ENCODE measurements at places on chromosomes 4 and X. TPM values are rescaled to one million over a fixed set of nuclear protein-coding genes. Genes with fewer than 3 reads are reported as not detected.

Gene NOP14
- total RNA-seq, result 56.3 TPM

Gene ARMCX4
- total RNA-seq, result 4.6 TPM

Gene ASB12
- 0.18 TPM for total RNA-seq

Gene FHIP1A
- total RNA-seq, result 0.04 TPM

Gene CXCL3
- total RNA-seq, result not detected

Gene ATP1B4
- not detected for total RNA-seq

Gene VCX3B
- not detected for total RNA-seq

GRCh38 chrX:15947648-15948317 is 93.2 kb upstream of the AP1S2 start:
- H3K27ac ChIP-seq, result no peak overlapping the region
- no peak overlapping the region for H3K4me3 ChIP-seq
- H3K4me1 ChIP-seq, result peaks cover 6% of the 10 kb centered on the region

GRCh38 chr4:122827879-122828601 is 1.4 kb downstream of the FGF2 start:
- no peaks in the 10 kb centered on the region for H3K36me3 ChIP-seq
- H3K27ac ChIP-seq, result peak overlapping the region; percentile 32
- H3K27me3 ChIP-seq, result peaks cover 70% of the 10 kb centered on the region

DNA sequence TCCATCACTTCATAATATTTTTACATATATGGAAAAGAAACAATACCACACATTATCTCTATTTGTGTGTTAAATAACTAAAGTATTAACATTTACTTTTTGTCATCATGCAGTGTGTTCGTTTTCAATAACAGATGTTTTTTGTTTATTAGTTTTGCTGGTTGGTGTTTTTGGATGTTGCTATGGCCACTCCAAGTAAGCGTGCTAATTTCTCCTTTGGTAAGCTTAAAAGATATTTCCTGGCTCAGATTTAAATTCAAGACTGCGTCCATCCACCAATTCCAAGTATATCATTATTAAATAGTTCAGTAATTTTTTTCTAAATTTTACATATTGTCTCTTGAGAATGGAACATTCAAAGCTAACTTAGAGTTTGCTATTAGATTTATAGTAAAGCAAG is 235.4 kb upstream of the IL1RAPL1 start:
- H3K4me3 ChIP-seq, result no peak overlapping the region
- H3K4me1 ChIP-seq, result no peaks in the 10 kb centered on the region
- H3K27ac ChIP-seq, result no peak overlapping the region

- H3K4me1 ChIP-seq, result no peaks in the 10 kb centered on the region
These were observed 40.6 kb downstream of the ARHGAP10 start for GRCh38 chr4:147772459-147772969.

GRCh38 chrX:53374923-53375322 is 47.5 kb downstream of the SMC1A start:
- no peaks in the 10 kb centered on the region for H3K27me3 ChIP-seq
- H3K4me1 ChIP-seq, result no peaks in the 10 kb centered on the region
- H3K36me3 ChIP-seq, result peaks cover 13% of the 10 kb centered on the region

GRCh38 chr4:67568820-67569219 is 10.3 kb downstream of the STAP1 start:
- H3K4me1 ChIP-seq, result peaks cover 74% of the 10 kb centered on the region
- peak overlapping the region; percentile 75 for H3K27ac ChIP-seq
- no peak for DNase-seq
- H3K4me3 ChIP-seq, result no peak overlapping the region

DNA sequence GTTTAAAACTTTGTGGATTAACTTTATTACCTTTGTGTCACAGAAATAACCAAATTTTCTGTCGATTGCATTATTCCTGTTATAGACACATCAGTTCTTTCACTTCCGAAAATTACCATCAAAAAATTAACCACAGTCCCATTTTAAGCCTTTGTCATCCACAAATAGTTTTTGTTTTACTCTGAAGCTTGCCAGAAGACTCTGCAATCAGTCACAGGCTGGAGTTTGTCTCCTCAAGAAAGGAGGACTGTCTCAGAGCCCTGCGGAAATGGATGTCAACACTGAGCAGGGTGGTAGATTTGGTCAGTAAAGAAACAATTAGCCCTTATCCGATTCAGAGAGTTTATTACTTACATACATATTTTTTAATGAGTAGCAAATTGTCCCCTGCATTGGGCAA is 20.1 kb upstream of the TCEAL4 start:
- H3K4me3 ChIP-seq, result no peak overlapping the region
- H3K27me3 ChIP-seq, result no peaks in the 10 kb centered on the region
- no peak for DNase-seq
- H3K27ac ChIP-seq, result no peak overlapping the region
- no peaks in the 10 kb centered on the region for H3K4me1 ChIP-seq

GRCh38 chr4:7763788-7764187 is 175.9 kb downstream of the AFAP1 start:
- peaks cover 5% of the 10 kb centered on the region for H3K27me3 ChIP-seq
- DNase-seq, result no peak
- no peaks in the 10 kb centered on the region for H3K36me3 ChIP-seq
- no peak overlapping the region for H3K27ac ChIP-seq
- H3K4me3 ChIP-seq, result no peak overlapping the region
- peaks cover 3% of the 10 kb centered on the region for H3K4me1 ChIP-seq

DNA sequence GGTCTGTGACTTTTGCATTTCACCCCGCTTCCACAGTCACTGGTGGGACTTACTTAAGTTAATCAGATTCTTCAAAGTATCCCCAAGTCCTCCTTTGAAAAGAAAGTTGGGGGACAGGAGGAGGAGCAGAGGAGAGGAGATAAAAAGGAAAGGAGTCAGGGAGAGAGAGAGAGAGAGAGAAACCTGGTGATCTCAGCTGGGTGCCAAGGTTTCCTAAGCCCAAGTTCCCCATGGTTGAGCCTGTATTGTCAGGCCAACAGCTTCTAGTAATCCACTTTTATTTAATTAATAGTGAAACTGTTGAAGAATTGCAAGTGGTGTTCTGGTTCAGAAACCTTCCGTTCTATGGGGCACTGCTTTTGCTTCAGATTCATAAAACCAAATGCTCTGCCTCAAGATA is 91.6 kb downstream of the AR start:
- H3K4me1 ChIP-seq, result no peaks in the 10 kb centered on the region
- no peak overlapping the region for H3K27ac ChIP-seq
- H3K4me3 ChIP-seq, result no peak overlapping the region
- H3K36me3 ChIP-seq, result no peaks in the 10 kb centered on the region

GRCh38 chr4:47698837-47699236 is 139.0 kb downstream of the CORIN start:
- H3K4me1 ChIP-seq, result no peaks in the 10 kb centered on the region
- no peak overlapping the region for H3K4me3 ChIP-seq
- H3K27me3 ChIP-seq, result peaks cover 19% of the 10 kb centered on the region
- no peaks in the 10 kb centered on the region for H3K36me3 ChIP-seq
- no peak overlapping the region for H3K27ac ChIP-seq

GRCh38 chrX:17370191-17370590 is 4.8 kb upstream of the NHS start:
- DNase-seq, result no peak
- H3K36me3 ChIP-seq, result no peaks in the 10 kb centered on the region
- no peaks in the 10 kb centered on the region for H3K4me1 ChIP-seq
- no peak overlapping the region for H3K4me3 ChIP-seq
- H3K27me3 ChIP-seq, result peaks cover 5% of the 10 kb centered on the region

DNA sequence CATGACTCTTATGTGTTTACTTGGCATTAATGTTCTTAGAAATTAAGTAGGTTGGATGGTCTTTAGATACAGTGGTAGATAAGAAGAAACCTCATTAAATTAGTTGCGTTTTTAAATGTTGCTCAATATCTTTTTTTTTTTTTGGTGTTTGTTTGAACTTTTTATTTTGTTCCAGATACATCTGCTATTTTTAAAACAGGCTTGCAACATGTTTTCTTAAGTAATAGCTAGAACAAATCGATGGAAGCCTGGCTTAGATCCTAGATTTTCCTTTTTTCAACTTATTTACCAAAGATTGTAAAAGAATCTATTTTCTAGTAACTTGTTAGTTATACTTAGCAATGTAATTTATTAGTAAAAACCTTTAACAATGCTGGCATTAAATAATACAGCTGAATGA is 9.3 kb downstream of the CNKSR2 start:
- no peak overlapping the region for H3K27ac ChIP-seq
- H3K4me3 ChIP-seq, result no peak overlapping the region
- DNase-seq, result no peak
- H3K36me3 ChIP-seq, result peaks cover 3% of the 10 kb centered on the region
- peaks cover 19% of the 10 kb centered on the region for H3K4me1 ChIP-seq
- H3K27me3 ChIP-seq, result no peaks in the 10 kb centered on the region

DNA sequence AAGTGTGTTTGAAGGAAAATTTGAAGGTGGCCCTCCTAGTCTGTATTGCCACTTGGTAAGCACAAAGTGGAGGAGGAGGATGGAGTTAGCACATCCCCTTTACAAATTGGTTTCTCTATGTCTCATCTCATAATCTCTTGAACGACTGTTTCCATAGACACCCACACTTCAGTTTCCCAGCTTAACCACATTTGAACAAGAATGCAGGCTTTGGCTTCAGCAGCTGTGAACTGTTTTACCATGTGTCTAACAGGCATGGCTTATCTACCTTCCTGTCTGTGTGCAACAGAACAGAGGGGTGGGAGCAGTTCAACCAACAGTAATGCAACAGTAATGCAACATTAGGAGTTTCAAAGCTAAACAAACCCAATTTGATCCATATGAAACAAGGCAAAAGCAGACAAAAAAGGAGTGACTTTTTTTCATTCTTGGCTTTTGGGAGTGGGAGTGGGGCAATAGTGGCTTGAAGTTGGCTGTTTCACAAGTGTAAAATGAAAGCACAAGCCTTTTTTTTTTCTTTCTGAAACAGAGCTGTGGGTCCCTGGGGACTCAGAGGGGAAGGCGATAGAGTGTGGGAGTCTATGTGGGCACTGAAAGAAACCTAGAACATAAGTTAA is 108.0 kb downstream of the ITM2A start:
- H3K4me1 ChIP-seq, result peaks cover 72% of the 10 kb centered on the region
- H3K27ac ChIP-seq, result peak overlapping the region; percentile 91
- no peak for DNase-seq
- peak overlapping the region; percentile 59 for H3K4me3 ChIP-seq
- no peaks in the 10 kb centered on the region for H3K27me3 ChIP-seq

DNA sequence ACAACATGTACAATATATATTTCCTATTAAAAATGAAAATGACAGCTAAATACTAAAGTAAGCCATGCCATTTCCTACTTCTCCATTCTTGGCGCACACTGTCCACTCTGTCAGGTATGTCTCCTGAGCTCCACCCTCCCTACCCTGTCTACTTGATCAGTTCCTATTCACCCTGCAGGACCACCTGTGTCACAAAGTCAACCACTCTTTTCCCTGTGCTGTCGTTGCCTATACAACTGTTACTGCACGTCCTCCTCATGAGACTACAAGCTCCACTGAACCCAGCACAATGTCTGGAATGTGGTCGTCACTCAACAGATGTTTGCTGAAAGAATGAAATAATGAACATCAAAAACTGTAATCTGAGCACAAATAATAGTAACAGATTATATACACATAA is 54.9 kb downstream of the SLC9A7 start:
- peaks cover 12% of the 10 kb centered on the region for H3K36me3 ChIP-seq
- no peak for DNase-seq
- peaks cover 58% of the 10 kb centered on the region for H3K4me1 ChIP-seq
- H3K4me3 ChIP-seq, result peak overlapping the region; percentile 7
- no peaks in the 10 kb centered on the region for H3K27me3 ChIP-seq

- no peak overlapping the region for H3K4me3 ChIP-seq
- no peaks in the 10 kb centered on the region for H3K27me3 ChIP-seq
- no peaks in the 10 kb centered on the region for H3K4me1 ChIP-seq
These were observed 95.3 kb upstream of the MCF2 start for GRCh38 chrX:139803224-139803623.

DNA sequence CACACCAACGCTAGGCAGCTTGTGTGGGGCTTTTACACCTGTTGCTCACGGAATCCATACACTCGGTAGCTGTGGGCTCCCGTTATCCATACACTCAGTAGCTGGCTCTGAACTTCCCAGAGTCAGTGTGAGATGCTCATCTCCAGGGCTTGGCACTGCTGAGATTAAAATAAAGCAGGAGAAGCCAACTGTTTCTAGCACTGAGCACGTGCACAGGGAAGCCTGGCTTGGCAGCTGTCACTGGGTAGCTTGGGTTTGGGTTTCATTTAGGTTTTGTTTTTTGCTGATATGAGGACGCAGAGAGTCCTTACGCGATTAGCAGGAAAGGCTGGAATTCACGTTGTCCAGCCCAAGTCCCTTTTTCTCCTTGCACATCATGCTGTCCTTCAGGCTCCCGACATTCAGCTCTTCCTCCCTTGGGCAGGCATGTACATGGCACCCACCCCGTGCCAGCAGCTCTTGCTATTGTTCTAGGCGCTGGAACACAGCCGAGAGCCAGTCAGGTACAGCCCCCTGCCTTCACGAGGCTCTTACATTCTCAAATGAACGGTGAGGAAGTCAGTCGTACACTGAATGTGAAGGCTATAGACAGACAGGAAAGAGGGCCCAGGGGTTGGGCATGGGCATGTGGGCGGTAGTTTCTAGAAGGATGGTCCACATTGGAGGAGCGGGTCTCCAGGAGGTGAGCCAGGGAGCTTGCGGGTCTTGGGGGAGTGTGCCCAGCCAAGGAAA is 25.9 kb downstream of the NSG1 start:
- H3K36me3 ChIP-seq, result peaks cover 12% of the 10 kb centered on the region
- no peak for DNase-seq

DNA sequence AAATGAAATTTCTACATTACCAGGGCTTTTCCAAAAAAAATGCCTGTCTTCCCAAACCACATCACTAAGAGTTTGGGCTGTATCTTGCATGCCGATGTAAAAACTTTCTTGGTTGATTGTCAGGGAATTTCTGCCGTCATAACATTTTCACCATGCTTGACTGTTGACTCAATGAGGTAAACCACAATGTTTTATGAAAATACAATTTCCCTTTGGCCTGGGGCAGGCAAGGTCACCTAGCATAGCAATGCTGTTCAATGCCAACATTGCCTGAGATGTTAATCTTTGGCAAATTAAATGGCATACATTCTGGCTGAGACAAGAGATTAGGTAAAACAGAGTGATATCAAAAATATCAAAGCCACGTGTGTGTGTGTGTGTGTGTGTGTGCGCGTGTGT is 137.1 kb upstream of the TBL1X start:
- H3K27ac ChIP-seq, result no peak overlapping the region
- H3K36me3 ChIP-seq, result no peaks in the 10 kb centered on the region
- H3K4me1 ChIP-seq, result peaks cover 7% of the 10 kb centered on the region
- DNase-seq, result no peak
- H3K4me3 ChIP-seq, result no peak overlapping the region

Data from activated B cell treated with CpG ODN at 0.5 μM for 24 hours (primary cell).